Activated T-cell treated with anti-CD3 and anti-CD28 coated beads for 24 hours (primary cell): ENCODE measurements at places on chromosomes 5 and 9.
A peak's percentile ranks its signal among the peaks of the same experiment; 100 is the strongest.

- DNase-seq: no peak
Measured at GRCh38 chr9:38278931-38279679, 113.4 kb upstream of the ALDH1B1 start.

DNA sequence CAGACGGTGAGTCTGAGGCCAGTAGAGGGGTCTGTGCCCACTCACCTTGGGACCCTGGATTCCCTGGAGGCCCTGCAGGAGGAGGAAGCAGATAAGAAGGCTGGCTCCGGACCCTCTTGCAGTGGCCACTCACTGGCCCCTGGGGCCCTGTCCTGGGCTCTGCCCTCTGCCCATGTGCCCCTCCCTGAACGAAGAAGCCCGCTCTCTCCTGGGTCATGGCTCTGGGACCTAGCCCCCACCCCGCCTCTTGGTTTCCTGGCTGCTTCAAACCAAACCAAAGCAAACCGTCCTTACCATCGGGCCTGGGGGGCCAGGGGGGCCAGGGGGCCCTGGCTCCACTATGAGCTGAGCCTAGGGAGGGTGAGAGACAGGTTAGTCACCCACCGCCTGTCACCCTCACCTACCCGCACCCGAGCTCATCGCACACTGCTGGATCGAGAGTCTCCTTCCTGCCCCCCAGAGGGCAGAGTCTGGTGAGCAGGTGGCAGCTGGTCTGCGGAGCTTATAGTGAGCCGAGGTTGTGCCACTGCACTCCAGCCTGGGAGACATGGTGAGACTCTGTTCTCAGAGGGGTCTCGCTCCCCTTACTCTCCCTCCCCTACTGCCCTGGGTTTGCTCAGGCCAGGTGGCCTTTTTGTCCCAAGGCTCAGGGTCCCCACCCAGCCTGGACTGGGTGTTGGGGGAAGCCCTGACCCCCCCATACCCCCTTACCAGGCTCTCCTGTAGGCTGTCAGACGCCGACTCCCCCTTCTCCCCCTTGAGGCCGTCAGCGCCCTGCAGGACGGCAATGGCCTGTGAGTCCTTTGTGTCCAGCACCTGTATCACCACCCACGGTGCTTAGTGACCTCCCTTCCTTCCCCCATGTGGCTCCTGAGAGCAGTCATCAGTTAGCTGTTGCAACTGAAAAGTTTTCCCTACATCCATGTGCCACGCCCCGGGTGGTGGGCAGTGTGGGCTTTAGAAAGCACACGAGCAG lies 15.2 kb upstream of the PHYKPL start:
- DNase-seq: no peak

DNA sequence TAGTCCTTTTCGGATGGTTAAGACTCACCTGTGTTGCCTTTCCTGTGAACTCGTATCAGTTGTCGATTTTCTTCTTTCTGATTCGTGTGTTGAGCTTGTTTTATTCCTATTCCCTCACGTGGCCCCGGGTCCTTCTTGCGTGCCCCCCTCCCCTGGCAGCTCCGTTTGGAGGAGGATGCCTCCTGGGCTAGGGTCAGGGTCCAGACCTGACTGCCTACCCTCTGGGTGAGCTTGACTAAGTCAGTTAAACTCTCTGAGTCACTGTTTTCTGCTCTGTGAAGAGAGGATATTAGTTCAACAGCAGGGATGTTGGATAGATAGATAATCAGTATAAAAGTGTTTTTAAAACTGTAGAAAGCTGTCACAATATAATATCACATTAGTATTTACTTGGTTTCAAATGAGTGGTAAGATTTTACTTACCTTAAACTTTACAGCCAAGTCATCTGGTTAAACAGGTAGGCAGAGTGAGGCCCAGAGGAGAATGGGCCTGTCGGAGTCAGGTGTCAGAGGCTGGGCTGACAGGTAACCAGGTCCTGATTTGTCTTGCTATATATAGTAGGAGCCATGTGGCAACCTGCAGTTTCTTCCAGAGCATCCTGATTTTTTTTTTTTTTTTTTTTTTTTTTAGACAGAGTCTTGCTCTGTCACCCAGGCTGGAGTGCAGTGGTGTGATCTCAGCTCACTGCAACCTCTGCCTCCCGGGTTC lies 24.2 kb downstream of the PPARGC1B start:
- no peak for DNase-seq

- peak; percentile 11 for DNase-seq
Measured at GRCh38 chr9:99181621-99182020, 40.1 kb downstream of the ALG2 start.

DNA sequence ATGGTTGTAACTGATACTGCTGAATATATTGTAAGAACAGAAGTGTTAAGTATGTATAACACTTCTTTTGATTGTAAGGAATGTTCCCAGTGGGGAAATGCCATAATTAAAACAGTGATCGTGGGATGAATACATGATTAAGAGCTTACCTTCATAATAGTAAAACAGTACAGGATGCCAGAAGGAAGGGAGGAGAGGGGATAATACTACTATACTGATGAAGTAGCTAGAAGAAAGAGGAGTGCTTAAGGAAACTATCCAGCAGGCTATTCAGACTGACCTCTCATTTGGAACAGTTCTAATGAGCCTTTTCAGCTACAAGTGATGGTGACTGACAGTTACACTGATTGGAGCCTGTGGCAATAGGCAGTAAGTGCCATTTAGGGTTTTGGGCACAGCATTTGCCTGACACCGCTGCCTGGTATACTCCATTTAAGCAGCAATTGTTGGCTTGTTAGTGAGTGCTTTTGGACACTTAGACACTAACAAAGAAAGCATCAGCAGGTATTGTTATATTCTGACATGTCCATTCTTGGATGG lies 33.8 kb upstream of the KDM4C start:
- no peak for DNase-seq

- DNase-seq: no peak
Measured at GRCh38 chr9:11328326-11328725, 715.5 kb upstream of the PTPRD start.

DNA sequence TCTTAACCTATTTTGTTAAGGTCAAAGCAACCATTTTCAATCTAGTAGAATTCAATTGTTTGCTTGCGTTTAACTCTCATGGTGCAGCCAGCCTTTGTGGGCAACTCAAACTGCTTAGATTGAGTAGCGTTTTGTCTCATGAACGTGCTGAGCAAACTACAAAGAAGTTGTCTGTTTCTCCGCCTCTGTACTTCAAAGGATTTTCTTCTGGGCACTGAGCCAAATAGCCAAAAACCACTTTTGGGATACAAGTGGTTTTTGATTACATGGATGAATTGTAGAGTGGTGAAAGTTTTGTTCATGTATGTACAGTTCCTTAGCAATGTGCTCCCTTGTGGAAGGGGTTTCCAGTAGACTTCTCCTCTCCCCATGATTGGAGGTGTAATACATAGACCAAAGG lies 122.9 kb downstream of the CFAP90 start:
- DNase-seq: no peak

GRCh38 chr5:167832609-167833008 lies 458.8 kb upstream of the WWC1 start:
- DNase-seq: no peak

DNA sequence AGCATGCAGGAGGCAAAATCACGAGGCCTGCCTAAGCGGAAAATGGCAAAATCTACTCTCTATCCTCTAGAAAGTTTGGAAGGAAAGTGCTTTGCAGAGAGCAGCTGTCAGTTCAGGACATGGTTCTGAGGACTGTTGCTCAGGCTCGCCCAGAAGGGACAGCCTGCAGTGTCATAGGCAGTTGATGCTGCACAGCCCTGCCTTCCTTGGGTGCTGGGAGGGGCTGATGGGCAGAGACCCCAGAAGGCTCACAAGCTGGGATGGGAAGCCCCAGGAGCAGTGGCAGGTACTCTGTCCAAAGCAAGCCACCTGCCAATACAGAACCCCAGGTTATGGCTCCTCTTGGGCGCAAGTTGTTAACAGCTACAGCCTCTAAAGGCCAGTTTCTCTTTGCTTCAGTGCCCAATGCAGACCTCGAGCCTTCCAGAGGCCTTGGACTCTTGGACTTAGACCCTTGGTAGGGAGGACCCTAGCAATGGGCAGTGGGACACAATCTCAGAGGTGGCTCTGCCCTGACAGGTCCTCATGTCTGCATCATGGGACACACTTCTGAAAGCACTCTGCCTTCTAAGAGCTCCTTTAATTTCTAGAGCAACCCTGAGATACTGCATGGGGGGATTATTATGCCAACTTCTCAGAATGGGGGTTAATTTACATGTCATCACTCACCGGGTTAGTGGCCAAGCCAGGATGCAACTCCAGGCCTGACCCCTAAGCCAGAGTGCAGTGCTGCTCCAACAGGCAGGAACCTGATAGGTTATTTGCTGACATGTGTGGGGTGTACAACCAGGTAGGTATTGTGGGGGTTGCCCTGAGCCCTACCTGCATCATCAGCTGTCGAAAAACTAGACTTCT lies 57.1 kb downstream of the MACROH2A1 start:
- DNase-seq: no peak

- DNase-seq: no peak
Measured at GRCh38 chr5:112787261-112787660, 49.6 kb downstream of the APC start.

GRCh38 chr5:173192561-173192960 lies 42.4 kb downstream of the NKX2-5 start:
- DNase-seq: no peak

GRCh38 chr5:37849641-37850040 lies 9.8 kb upstream of the GDNF start:
- no peak for DNase-seq

GRCh38 chr5:136521696-136522095 lies 156.4 kb upstream of the TRPC7 start:
- DNase-seq: no peak

- DNase-seq: no peak
Measured at GRCh38 chr9:105673850-105674387, 11.7 kb downstream of the TAL2 start.

DNA sequence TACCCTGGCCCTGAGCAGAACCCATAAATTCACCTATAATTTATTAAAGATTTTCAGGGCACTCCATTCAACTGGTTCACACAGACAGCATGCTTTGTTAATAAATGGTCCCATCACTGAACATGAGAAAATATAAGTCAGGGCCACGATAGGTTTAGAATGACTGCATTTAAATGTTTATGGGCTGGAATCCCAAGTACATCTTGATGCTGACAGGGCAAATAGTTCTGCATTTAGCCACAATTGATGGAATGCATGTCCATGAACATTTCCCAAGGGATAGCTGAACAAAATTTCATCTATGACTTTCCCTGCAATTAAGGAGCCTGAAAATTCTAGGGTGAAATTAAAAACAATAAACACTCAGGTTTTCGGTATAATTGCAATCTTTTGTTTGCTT lies 124.5 kb downstream of the CAAP1 start:
- DNase-seq: no peak

GRCh38 chr5:160293901-160294561 lies 18.3 kb downstream of the CCNJL start:
- DNase-seq: no peak

- DNase-seq: no peak
Measured at GRCh38 chr9:4430432-4431261, 59.6 kb upstream of the SLC1A1 start.

DNA sequence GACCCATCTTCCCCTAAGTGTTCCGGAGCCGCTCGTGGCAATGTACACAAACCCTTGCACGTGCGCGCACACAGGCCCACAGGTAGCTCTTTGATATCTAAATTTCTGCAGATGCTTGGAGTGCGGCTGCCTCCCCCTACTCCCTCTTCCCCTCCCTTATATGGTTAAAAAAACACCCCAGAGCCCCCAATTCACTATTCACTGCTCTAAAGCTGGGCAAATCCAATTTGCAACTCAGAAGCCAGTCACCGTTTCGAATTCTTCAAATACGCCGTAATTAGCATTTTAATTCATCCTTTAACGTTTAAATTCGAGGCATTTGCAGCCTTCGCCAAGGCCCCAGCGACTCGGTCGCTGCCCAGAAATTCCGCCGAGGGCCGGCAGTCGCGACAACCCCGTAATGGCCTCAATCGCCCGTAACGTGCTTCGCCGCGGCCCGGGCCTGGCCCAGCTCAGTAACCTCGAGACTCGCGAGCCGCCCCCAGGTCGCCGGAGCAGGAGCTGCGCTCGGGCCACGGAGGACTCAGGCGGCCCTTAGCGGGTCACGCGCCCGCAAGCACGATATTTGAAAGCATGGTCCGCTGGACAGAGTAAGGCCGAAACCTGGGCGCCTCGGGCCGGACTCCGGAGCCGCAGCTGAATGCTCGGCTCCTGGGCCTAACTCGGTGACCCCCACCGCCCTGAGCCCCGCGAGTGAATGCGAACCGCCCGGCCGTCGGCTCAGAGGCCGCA lies 1.3 kb downstream of the IRX2 start:
- DNase-seq: no peak

DNA sequence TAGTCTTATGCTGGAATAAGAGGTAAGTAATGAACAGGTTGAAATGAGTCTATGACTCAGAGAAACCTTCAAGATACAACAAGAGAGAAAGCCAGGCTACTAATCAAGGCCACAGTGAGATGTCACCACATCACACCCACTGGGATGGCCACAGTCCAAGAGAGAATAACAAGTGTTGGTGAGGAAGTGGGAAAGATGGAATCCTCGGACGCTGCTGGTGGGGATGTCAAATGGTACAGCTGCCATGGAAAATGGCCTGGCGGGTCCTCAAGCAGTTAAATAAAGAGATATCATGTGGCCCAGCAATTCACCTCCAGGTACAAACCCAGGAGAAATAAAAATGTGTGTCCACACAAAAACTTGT lies 41.9 kb upstream of the NEURL1B start:
- DNase-seq: no peak

DNA sequence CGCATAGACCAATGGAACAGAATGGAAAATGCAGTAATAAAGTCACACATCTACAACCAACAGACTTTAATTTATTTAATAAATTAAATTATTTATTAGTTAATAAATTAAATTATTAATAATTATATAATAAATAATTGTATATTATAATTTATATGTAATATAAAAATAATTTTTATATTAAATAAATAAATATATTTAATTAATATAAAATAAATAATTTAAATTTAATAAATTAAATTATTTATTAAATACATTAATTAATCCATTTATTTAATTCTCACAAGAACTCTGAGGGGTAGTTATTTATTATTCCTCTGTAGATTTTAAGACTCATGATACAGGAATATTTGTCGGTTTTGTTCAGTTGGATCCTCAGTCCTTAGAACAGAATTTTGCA lies 176.1 kb upstream of the ADAMTS19 start:
- no peak for DNase-seq

DNA sequence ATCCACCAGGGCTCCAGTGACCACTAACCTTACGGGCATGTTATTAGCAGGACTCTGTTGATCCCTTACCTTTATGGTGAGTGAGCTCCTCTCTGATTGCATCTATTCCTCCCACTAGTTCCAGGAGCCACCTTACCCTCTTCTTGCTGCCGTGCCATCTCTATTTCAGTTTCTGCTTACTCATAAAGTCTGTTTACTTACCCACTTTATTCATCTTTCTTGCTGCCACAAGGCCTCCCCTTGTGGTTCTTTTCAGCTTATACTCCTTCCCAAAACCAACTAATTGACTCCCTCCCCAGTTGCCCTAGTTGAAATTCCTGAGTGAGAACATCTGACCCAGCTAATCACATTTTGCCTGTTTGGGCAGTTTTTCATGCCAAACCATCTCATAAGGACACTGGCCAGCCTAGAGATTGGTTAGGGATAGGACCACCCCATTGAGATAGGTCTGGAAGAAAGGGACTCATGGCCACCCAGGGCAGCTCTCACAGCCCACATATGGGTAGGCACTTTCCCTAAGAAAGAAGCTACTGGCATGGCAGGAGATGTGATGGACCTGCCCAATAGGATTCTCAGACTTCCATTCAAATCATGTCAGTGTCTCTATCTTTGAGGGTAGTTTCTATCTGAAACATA lies 412.7 kb downstream of the EFNA5 start:
- no peak for DNase-seq

GRCh38 chr5:42404366-42404765 lies 18.9 kb upstream of the GHR start:
- DNase-seq: no peak

- no peak for DNase-seq
Measured at GRCh38 chr9:87029905-87030304, 82.6 kb upstream of the GAS1 start.
